ENCODE measurements at places on chromosomes 3 and 15.

GRCh38 chr15:59200560-59200959 is 6.1 kb upstream of the LDHAL6B start:
- DNase-seq: no peak

DNA sequence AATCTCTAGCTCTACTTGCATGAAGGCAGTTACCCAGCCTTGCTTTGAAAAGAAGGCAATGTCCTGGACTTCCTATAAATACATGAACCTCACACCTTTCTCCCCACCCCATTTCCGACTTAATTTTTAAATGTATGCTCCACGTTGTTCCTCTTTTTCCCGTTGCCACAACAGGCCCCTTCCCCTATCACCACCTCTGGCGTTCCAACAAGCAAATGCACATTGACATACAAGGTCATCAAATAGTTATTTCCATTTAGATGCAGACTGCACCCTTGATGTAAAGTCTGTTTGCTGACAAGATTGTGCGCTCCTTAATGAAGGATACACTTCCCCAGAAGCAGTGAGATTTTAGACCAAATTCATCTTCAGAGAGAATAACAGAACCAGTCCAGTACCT is 260.7 kb upstream of the UMPS start:
- DNase-seq: no peak

GRCh38 chr3:60591267-60591666 is 660.0 kb downstream of the FHIT start:
- DNase-seq: no peak

GRCh38 chr15:72599855-72600464 is 54.5 kb upstream of the GOLGA6B start:
- DNase-seq: no peak

GRCh38 chr3:158095111-158095813 is 11.0 kb downstream of the SHOX2 start:
- no peak for DNase-seq

Measured in stimulated activated CD4-positive, alpha-beta T cell treated with anti-CD3 and anti-CD28 coated beads, Interleukin-1b, Interleukin-23, amount 100 ng/mL, for 1 hour (primary cell).